ENCODE measurements at places on chromosomes 5 and 9. TPM values are rescaled to one million over a fixed set of nuclear protein-coding genes. Genes with fewer than 3 reads are reported as not detected.

GRCh38 chr5:51433052-51433710, 49.9 kb downstream of the ISL1 start:
- DNase-seq, result no peak

The KIF20A gene
- total RNA-seq, result 0.13 TPM

- DNase-seq, result no peak
These were observed 48.9 kb downstream of the IL31RA start for GRCh38 chr5:55900068-55900467.

- no peak for DNase-seq
These were observed 185.0 kb downstream of the DAB2IP start for GRCh38 chr9:121836366-121836885.

The FCN2 gene
- total RNA-seq, result not detected

DNA sequence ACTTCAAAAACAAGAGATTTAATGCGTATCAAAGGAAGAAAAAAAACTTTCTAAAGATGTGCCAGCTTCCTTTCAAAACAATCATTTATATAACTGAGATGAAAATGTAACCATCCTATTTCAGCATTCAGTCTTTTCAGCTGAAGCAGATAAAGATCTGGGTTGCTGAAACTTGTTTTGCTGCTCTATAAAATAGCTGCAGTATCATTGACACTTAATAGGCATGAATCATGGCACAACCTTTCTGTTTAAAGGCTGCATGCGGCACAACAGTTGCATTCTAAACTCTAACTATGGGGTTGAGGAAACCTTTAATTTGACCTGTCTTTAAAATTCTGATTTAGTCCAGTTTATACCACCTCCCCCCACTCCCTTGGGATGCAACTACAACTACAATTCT, 196.7 kb downstream of the MPDZ start:
- no peak for DNase-seq

GRCh38 chr9:136081113-136081825, 13.8 kb downstream of the NACC2 start:
- no peak for DNase-seq

- no peak for DNase-seq
These were observed 262.5 kb downstream of the MED10 start for GRCh38 chr5:6115852-6116251.

DNA sequence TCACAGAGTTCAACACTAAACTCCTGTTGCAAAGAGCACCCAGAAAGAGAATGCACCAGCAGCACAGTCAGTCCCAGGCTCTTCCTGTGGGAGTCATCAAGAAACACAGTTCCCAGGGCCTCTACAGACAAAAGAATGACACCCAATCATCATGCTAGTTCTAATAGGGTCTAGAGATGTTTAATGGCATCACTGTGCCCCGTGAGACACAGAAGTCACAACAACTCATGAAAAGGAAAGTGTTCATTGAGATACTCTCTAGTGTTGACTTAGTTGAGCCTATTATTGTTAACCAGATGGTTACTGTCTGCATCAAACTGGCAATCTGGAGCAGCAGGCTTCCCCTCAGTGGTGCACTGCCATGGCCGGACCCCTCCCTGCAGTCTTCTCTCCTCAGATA, 1.6 kb downstream of the KLHL3 start:
- no peak for DNase-seq

GRCh38 chr5:51384281-51384840, 1.1 kb downstream of the ISL1 start:
- DNase-seq, result no peak

GRCh38 chr5:45335346-45335745, 360.8 kb downstream of the HCN1 start:
- no peak for DNase-seq

DNA sequence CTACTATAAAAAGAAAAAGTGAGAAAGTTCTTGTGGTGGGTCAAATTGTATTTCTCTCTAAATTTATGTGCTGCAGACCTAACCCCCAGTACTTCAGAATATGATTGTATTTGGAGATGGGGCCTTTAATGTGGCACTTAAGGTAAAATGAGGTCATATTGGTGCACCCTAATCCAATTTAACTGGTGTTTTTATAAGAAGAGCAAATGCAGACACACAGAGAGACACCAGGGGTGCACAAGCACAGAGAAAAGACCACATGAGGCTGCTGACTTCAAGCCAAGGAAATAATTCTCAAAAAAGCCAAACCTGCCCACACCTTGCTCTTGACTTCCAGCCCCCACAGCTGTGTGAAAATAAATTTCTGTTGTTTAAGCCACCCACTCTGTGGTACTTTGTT, 80.2 kb upstream of the HTR4 start:
- DNase-seq, result no peak

The FREM1 gene
- 1.8 TPM for total RNA-seq

GRCh38 chr5:10573487-10574145, 9.7 kb downstream of the ANKRD33B start:
- no peak for DNase-seq

The ENG gene
- total RNA-seq, result 132 TPM

The PCDHA13 gene
- total RNA-seq, result 0.27 TPM

The CDHR2 gene
- 0.29 TPM for total RNA-seq

- DNase-seq, result no peak
These were observed 5.3 kb downstream of the MRPL50 start for GRCh38 chr9:101393135-101393534.

The WDR38 gene
- total RNA-seq, result not detected

GRCh38 chr5:25713259-25713658, 1068.5 kb upstream of the CDH10 start:
- DNase-seq, result no peak

- DNase-seq, result no peak
These were observed 61.5 kb downstream of the MAMDC2 start for GRCh38 chr9:70105147-70105546.

The SHOC1 gene
- total RNA-seq, result not detected

GRCh38 chr9:34647651-34648050, 1.2 kb downstream of the GALT start:
- no peak for DNase-seq

GRCh38 chr5:10227379-10227778, 22.3 kb downstream of the ATPSCKMT start:
- DNase-seq, result no peak

GRCh38 chr9:89462817-89463683, 34.9 kb downstream of the SEMA4D start:
- DNase-seq, result no peak

DNA sequence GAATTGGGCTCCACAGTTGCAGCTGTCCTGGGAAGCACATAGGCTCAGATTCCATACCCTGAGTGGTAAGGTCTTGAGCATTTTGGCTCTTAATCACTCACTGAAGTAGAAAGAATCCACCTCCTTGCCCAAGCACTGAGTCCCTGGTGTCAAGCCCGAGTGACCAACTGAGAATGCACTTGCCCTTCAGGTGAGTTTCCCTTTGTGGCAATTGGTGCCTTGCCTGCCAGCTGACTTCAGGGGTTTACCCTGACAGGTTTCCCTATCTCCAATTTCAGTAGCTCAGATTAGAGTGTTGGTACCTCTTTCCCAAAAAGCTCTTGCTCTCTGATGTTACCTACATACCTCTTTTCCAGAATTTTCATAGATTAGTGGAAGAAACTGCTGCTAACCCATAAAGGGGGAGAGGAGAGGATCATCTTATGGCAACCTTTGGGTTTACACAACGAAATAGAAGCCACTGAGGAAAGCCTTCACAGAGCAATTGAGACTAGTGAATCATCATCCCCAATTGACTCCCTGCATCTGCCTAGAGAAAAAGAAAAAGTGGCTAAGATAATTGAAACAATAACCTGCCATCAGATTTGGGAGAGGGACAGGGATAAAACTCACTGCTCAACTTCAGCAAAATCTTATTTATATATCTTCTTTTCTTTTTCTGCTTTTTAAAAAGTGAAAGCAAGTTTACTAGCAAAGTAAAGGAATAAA, 48.6 kb downstream of the CCL28 start:
- no peak for DNase-seq

DNA sequence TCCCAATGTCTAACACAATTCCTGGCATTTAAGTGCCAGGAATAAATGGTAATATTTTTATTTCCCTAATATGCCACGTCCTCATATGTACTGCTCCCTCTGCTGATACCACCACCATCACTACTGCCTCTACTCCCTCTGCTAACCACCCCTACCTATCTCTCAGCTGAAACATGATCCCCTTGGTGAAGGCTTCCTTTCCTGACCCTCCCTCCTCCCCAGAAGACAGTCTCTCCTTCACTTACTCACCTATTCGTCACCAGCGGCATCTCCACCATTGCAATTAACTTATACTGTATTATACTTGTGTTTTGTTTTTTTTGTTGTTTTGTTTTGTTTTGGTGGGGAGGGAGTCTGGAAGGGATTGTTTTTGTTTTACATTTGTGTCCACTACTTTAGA, 4.8 kb downstream of the DENND1A start:
- DNase-seq, result no peak

The COL15A1 gene
- 75.0 TPM for total RNA-seq
